ENCODE measurements at places on chromosomes 4 and X.

- DNase-seq: no peak
Observed at GRCh38 chr4:113732-114131, 10.6 kb upstream of the ZNF718 start.

GRCh38 chr4:143700416-143701352, at the start of gene FREM3:
Gene FREM3 (minus strand): TSS chr4:143700675. CDS start chr4:143700675, 0 bp downstream.
- no peak for DNase-seq

DNA sequence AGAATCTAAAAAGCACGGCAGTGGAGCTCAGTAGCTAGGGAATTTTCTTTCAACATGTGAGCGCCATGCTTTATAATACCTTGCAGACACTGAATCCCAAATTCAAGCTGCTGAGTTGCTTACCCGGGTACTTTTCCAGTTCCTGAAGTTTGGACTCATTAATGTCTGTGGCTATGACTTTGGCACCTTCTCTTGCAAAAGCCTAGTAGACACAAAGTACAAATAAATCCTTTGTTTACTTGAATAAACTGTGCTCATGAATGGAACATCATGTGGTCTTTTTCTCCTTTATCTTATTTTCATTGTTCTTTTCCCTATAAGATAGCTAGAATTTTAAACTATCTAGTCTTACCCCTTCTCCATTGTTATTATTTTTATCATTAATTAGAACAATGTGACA, 4.6 kb downstream of the BDH2 start:
- DNase-seq: no peak

DNA sequence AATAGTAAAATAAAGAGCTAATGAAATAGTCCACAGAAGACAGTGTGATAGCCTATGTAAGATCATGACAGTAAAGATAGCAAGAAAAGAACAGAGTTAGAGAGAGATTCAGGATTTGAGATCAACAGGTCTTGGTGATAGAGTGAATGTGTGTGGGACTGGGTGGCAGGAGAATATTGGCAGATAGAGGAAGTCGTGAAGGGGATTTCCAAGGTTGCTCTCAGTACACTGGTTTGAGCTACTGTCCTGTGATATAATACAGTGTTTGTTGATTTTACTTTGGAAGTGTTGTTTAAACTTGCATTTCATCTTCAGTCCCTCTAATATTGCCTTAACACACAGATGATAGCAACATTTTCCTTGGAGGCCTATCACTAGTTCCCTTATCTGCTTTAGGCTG, 44.1 kb downstream of the DTHD1 start:
- DNase-seq: no peak

DNA sequence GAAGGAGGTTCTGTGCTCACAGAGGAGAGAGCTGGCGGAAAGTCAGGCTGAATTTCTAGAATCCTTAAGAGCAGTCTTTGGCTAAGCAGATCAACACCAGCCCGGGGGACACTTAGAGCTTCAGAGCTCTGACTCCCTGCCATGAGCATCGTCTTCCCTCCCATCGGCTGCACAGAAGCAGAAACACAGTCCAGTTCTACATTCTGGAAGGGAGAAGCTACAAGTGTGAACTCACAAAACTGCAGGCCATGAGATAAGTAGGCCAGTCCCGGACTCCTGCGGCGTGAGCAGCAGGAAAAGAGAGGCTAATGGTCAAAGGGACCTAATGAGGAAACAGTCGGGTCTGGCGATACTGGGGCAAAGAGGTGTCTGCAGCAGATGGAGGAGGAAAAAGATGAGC, 211.5 kb downstream of the DHX15 start:
- DNase-seq: no peak

All from AG09319 (cell line).